ENCODE measurements at places on chromosomes 1 and 21.

GRCh38 chr21:39712976-39713375 is 32.0 kb upstream of the IGSF5 start:
- peaks cover 2% of the 10 kb centered on the region for H3K27me3 ChIP-seq
- H3K27ac ChIP-seq = no peak overlapping the region
- H3K36me3 ChIP-seq = no peaks in the 10 kb centered on the region
- no peak overlapping the region for H3K4me3 ChIP-seq

DNA sequence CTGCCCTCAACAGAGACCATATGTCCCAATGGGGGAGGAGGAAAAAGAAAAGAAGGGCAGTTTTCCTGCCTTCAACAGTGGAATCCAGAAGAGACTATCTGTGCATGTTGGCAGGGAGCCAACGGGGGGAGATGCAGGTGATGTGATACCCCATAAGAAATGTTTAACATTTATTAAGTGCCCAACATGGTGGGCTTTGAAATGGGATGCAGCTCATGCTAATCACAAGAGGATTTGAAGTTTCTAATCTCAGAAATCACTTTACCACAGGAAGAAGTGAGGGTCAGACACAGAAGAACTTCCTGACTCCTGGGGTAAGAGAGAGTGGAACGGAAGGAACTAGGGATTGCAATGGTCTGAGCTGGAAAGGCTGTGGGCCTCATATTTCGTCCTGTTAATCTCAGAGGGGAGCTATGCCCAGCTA is 16.2 kb downstream of the CSRP1 start:
- no peak overlapping the region for H3K4me3 ChIP-seq
- no peaks in the 10 kb centered on the region for H3K27me3 ChIP-seq
- DNase-seq = no peak
- no peak overlapping the region for H3K27ac ChIP-seq

DNA sequence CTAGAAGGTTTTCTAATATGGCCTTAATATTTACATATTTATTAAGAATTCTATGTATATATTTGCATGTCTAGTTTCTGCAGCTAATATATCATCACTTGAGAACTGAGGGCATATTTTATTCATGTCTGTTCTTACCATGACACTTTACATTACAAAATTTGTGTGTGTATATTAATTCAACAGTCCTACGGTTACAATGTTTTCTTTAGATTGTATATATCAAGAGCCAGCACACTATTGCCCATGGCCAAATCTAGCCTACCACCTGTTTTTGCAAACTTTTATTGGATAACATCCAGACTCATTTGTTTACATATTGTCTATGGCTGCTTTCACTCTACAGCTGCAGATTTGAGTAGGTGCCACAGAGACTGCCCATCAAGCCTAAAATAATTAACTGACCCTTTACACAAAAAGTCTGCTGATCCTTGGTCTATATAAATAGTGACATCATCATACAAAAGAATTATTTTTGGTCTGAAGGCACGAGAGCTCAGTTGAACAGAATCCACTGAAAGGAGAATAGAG is 577.4 kb upstream of the PBX1 start:
- no peaks in the 10 kb centered on the region for H3K27me3 ChIP-seq
- no peak for DNase-seq
- no peak overlapping the region for H3K27ac ChIP-seq
- no peak overlapping the region for H3K4me3 ChIP-seq

DNA sequence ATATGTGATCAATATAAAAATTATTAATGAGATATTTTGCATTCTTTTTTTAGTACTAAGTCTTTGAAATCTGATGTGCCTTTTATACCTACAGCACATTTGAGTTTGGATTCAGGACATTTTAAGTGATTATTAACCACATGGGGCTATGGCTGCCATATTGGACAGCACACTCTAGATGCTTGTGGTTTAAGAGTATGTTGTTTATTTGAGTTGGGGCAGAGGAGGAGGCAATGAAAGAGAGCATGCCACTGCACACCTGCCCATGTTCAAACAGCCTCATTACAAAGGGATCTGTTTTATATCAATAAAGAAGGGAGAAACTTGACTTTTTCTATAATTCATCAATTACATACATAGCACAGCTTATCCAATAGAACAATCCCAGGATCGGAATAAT is 99.4 kb upstream of the EDEM3 start:
- no peak overlapping the region for H3K27ac ChIP-seq
- H3K27me3 ChIP-seq = peaks cover 6% of the 10 kb centered on the region
- H3K4me1 ChIP-seq = no peaks in the 10 kb centered on the region
- no peak overlapping the region for H3K4me3 ChIP-seq
- no peaks in the 10 kb centered on the region for H3K36me3 ChIP-seq

- H3K27me3 ChIP-seq = peaks cover 4% of the 10 kb centered on the region
- no peaks in the 10 kb centered on the region for H3K36me3 ChIP-seq
- H3K4me3 ChIP-seq = no peak overlapping the region
These were observed 157.9 kb upstream of the NRIP1 start for GRCh38 chr21:15222707-15223106.

GRCh38 chr1:147669469-147670318 is 630 bp downstream of the ACP6 start:
- peak overlapping the region; percentile 76 for H3K27ac ChIP-seq
- H3K4me1 ChIP-seq = peaks cover 16% of the 10 kb centered on the region
- H3K27me3 ChIP-seq = no peaks in the 10 kb centered on the region
- H3K4me3 ChIP-seq = peak overlapping the region; percentile 85
- H3K36me3 ChIP-seq = no peaks in the 10 kb centered on the region

- H3K4me1 ChIP-seq = no peaks in the 10 kb centered on the region
- no peaks in the 10 kb centered on the region for H3K36me3 ChIP-seq
These were observed 631.6 kb upstream of the CAMK1G start for GRCh38 chr1:208951908-208952307.

- no peaks in the 10 kb centered on the region for H3K4me1 ChIP-seq
- peaks cover 13% of the 10 kb centered on the region for H3K27me3 ChIP-seq
- no peak for DNase-seq
- H3K36me3 ChIP-seq = no peaks in the 10 kb centered on the region
These were observed 374.2 kb upstream of the PROX1 start for GRCh38 chr1:213613549-213613948.

GRCh38 chr1:21313203-21313885 is 23.1 kb upstream of the ECE1 start:
- no peak overlapping the region for H3K27ac ChIP-seq
- H3K4me3 ChIP-seq = no peak overlapping the region
- DNase-seq = no peak
- peaks cover 32% of the 10 kb centered on the region for H3K36me3 ChIP-seq

GRCh38 chr21:27224169-27224568 is 257.3 kb upstream of the ADAMTS5 start:
- DNase-seq = no peak
- H3K4me1 ChIP-seq = no peaks in the 10 kb centered on the region
- H3K36me3 ChIP-seq = no peaks in the 10 kb centered on the region
- no peaks in the 10 kb centered on the region for H3K27me3 ChIP-seq
- no peak overlapping the region for H3K4me3 ChIP-seq

All from activated naive CD4-positive, alpha-beta T cell treated with anti-CD3 and anti-CD28 coated beads for 36 hours (primary cell).